ENCODE measurements at places on chromosomes 13 and 19.

DNA sequence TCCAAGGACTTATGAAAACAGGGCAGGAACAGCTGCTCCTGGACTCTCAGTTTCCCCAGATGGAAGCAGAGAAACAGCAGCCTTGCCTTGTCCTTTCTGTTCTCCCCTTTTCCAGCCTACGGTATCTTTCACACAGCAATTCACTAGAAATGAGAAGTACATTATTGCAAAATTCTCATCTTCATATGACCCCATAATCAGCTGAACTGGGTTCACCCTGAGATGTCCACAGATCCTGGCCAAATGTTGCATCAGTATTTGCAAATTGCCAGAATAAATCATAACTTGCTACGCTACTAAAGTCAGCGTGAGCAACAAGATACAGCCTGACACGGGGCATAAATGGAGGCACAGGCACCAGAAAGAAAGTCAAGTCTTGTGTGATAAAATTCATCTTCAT, 16.1 kb downstream of the VSTM1 start:
- DNase-seq = no peak

GRCh38 chr19:4376028-4376670, 24.2 kb downstream of the SH3GL1 start:
- DNase-seq = no peak

DNA sequence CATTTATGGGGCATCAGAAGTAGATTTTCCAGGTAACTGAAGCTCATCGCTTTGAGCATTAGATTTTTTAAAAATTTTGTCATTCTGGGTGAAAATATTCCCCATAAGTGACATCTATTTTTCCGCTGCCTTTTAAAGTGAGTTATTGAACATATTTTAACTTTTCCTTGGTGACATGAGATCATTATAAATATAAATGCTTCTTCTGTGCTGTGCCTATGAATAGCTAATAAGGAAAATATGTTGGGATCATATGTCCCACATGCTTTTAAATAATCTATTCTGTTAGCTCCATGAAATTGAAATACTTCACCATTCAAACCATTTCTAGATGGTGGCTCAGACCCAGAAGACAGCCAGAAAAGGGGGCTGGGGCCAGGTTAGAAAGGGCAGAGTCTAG, 14.1 kb downstream of the ATP7B start:
- DNase-seq = no peak

GRCh38 chr13:38979891-38980749, 10.5 kb downstream of the STOML3 start:
- DNase-seq = no peak

GRCh38 chr19:58021541-58022282, 12.1 kb upstream of the ZSCAN1 start:
- DNase-seq = peak; percentile 48

DNA sequence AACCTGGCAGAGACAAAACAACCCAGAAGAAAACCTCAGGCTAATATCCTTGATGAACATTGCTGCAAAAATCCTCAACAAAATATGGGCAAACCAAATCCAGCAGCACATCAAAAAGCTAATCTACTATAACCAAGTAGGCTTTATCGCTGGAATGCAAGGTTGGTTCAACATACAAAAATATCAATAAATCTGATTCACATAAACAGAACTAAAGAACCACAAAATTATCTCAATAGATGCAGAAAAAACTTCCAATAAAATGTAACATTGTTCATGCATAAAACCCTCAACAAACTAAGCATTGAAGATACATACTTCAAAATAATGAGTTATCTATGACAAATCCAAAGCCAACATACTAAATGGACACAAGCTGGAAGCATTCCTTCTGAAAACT, 8.8 kb downstream of the ZNF724 start:
- no peak for DNase-seq

DNA sequence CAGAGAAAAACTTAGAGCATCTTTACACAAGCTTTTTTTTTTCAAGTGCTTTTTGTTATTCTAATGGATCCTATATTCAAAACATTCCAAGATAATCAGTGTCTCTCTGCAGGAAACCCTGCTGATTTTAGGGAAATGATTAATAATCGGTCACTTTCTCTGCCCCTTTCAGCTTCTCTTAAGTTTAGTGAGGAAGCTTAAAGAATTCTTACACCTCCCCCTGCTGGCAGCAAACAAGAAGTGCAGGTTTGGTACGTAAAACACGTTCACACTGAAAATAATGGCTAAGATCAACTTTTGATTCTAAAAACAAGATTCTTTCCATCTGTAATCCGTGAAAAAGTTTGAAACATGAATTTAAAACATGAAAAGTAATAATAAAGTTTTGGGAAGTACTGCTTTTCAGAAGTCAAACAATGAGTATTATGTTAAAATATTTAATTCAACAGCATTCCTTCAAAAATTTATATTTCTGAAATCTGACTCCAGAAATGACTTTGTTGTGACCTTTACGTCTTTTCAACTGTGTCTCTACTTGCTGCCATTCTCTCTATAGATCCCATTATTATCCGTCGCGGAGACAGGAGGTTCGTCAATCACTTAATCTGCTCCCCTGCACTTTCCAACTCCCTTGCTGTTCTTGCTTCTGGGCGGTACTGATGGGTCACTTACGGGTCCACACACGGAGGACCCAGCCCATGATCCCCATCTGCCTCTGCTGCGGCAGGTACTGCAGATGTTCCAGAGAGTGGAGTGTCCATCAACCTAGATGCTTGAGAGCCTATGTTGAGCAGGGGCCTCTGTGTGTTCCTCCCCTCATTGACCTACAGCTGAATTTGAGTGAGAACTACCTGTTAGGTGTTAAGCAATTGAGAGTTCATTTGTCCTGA, 203.1 kb upstream of the EDNRB start:
- no peak for DNase-seq
